Hippocampal formation (tissue), 2 donors: ENCODE measurements at places on chromosomes 12 and 14.
A peak's percentile ranks its signal among the peaks of the same experiment; 100 is the strongest.

DNA sequence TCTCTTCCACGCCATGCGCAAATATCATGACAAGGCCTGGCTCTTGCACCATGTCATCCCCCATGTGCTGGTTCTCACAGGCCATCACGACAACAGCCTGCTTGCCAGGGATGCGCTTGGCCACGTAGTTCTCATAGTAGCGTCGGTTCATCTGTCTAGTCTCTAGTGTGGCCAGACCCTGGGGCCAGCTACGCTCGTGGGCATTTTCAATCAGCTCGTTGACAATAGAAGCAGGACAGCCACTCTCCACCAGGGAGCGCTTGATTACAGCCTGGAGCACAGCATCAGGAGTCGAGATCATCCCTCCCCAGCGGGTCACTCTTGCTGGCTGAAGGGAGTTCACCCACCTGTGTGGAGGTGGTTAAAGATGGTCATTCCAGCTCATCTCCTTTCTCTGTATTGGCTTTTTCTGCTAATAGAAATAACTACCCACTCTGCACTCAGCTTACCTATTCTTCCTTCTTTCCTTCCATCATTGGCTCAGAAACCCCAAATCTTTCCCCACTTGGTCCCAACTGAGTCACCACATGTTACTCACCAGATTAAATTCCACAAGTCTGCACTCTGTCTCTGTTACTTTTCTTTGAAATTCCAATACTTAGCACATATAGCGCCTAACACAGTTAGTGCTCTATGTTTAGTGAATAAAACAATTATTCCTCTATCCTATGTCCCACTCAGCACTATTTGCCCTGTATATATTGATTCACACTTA lies 15.1 kb downstream of the RNF41 start:
- no peak for DNase-seq

DNA sequence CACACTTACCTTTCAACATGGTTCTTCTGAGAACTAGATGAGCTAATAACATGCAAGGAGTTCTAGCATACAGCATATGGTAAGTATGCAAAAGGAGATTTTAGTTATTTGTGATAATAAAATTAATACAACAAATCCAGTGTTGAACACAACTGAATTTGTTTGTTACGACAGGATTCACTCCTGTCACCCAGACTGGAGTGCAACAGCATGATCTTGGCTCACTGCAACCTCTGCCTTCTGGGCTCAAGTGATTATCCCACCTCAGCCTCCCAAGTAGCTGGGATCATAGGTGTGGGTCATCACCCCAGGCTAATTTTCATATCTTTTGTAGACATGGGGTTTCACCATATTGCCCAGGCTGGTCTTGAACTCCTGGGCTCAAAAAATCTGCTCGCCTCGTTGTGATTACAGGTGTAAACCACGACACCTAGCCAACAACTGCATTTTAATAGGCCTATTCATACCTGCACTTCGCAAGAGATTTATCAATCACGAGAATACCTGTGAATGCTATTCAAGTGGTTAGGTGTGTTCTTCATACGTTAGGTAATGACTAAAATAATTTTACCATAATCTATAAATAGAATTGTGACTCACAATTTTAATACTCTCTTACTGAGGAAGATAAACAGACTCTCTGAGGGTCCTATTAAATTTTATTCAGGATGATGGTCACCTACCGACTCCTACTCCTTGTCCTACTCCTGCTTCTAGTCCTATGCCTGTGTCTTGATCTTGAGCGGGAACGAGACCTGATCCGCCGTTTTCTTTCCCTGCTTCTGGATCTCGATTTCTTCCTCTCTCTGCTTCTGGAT lies 10.0 kb downstream of the RSRC2 start:
- DNase-seq = no peak

- DNase-seq = no peak
Observed at GRCh38 chr14:83533734-83534133, 1996.2 kb upstream of the FLRT2 start.

- DNase-seq = no peak
Observed at GRCh38 chr14:54108481-54109471, 152.2 kb upstream of the BMP4 start.

- no peak for DNase-seq
Observed at GRCh38 chr14:92988786-92989755, 66.1 kb downstream of the CHGA start.

DNA sequence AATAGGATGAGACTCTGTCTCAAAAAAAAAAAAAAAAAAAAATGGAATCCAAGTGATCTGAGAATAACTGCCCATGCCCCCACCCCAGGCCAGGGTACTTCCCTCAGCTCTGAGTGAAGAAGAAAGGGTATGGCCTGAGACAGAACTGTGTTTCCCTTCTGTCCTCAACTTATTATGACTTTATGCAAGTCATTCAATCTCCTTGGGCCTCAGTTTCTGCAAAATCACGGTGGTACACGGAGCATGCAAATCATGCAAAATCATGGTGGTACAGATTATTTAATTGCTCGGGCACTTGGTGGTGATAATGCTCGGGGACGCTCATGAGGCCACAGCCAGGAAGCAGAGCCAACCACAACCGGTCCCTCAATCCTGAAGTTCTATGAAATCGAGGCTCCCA lies 56.5 kb upstream of the TBX3 start:
- no peak for DNase-seq

DNA sequence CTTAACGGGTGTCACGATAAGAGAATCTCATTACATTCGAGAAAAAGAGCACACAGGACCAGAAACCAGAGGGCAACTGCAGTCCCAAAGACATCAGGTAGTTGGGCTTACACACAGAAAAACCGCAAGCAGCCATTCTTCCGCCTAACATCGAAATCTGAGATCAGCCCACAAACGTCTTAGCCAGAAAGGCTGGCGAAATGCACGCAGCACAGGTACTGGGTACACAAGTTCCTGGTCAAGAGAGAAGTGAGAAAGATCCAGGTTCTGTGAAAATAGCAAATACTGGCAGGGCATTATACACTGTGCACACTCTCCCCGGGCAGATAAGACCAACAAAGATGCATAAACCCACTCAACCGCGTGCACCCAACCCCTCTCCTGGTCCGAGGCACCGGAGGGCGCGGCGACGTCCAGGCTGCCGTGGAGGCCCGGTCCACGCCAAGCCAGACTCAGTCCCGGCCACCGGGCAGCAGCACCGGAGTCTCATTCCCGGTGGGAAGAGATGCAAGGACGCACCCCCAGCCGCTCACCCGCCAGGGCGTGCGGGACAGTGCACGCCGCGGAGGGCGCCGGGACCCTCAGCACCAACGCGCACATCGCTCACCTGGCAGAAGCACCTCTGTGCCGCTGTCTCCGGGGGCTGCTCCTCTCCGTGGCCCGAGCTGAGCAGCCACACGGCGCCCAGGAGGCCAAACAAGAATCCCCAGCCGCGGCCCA lies 437 bp downstream of the ERO1A start:
- DNase-seq = peak; percentile 58

DNA sequence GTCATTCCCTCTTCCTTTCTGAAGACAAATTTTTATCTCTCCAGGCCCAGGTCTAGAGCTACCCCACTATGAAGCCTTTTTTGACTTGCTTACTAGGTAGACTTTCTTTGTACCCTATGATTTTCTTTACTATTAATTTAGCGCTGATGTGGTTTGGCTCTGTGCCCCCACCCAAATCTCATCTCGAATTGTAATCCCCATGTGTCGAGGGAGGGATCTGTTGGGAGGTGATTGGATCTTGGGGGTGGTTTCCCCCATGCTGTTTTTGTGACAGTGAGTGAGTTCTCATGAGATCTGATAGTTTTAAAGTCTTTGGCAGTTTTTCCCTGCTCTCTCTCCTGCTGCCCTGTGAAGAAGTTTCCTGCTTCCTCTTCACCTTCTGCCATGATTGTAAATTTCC lies 118.1 kb downstream of the SLC38A1 start:
- DNase-seq = no peak

- DNase-seq = no peak
Observed at GRCh38 chr12:132085291-132085635, 58.9 kb downstream of the DDX51 start.

- DNase-seq = no peak
Observed at GRCh38 chr14:27435923-27436670, 838.3 kb upstream of the NOVA1 start.

DNA sequence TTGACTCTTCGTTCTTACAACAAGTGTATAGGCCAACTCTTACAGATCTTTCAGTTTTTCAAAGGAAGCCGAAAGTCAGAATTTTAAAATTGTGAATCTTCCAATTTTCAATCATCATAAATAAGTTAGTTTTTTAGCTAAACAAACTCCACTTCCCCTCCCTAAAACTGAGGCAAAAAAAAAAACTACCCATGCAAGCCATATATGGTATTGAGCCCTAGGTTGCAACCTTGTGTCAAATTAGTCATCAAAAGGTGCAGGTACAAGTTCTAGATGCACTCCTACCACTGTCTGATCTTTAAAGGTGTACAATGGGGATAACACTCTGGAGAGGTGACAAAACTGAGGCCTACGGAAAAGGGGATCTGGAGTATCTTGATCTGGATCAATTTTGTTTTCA lies 97.9 kb downstream of the PAWR start:
- no peak for DNase-seq

DNA sequence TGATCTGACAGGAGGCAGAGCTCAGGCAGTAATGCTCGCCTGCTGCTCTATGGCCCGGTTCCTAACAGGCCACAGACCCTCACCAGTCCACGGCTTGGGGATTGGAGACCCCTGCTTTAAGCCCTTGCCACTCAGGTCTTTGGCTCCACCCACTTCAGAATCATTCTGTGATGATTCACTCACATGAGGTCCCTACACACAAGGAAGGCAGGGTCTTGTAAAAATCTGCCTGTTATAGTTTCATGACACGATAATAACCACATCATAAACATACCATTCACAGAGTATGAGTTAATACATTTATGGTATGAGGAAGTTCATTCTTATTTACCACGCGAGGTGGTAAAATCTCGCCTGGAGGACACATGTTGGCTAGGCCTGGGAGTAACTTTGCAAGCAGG lies 29.0 kb upstream of the MAX start:
- no peak for DNase-seq
